Heart right ventricle (tissue), 16 donors: ENCODE measurements at places on chromosomes 2 and 18. TPM values are rescaled to one million over a fixed set of nuclear protein-coding genes. Genes with fewer than 3 reads are reported as not detected.

DNA sequence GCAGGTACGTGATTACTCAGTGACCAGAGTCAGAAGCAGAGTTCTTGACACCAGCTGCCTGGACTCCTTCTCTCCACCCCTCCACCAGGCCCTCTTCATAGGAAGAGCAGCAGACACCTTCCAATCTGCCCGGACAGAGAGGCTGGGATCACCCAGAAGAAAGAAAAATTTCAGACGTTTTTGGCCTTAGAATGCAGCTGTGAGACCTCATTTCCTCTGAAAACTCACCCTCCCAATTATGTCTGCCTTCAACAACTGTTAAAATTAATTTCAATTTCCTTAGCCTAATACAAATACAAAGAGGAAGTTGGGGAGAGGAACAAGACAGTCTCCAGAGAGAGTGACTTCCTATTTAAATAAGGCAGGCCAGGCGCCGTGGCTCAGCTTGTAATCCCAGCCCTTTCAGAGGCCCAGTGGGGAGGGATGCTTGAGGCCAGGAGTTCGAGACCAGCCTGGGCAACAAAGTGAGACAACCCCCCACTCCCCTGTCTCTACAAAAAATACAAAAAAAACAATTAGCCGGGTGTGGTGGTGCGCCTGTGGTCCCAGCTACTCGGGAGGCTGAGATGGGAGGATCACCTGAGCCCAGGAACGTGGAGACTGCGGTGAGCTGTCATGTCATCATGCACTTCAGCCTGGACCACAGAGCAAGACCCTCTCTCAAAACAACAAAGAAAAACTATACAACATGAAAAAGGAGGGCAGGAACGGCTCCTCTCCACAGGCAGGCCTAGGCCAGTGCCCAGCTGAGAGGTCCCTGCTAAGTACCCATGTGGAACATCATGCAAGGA is 1.6 kb downstream of the SLC66A2 start:
- peak; percentile 68 for DNase-seq

DNA sequence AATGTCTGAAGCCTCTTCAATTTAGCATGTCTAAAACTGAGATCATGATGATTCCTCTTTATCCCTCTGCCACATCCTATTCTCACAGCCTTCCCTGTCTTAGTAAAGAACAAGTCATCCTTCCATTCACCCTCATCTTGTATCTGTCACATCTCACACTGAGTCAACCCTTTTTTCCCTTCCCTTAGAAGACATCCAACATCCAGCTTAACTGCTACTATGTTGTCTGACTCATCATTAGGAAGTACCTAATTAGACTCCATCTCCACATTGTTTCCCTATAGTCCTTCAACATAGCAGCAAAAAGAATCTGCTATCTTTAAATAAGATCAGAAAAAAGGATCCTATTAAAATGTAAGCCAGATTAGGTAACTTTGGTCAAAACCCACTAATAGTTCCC is 85.2 kb upstream of the GRB14 start:
- DNase-seq: no peak

DNA sequence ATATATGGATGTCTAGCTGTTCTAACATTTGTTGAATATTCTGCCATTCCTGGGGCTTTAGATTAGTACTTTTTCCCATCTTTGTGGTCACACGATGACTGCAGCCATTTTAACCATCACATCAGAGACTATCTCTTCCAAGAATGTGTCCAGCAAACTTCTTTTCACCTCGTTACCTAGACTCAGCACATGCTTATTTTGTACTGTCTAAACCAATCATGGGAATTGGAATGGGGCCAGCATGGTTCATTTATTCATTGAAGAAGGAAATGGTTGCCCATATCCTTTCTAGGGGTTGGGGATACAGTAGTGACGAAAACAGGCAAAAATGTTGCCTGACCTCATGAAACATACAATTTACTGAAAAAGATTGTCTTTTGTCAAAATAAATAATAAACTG is 2.5 kb upstream of the VRK2 start:
- no peak for DNase-seq

- no peak for DNase-seq
Measured at GRCh38 chr2:216372761-216373291, 543 bp upstream of the MARCHF4 start.

DNA sequence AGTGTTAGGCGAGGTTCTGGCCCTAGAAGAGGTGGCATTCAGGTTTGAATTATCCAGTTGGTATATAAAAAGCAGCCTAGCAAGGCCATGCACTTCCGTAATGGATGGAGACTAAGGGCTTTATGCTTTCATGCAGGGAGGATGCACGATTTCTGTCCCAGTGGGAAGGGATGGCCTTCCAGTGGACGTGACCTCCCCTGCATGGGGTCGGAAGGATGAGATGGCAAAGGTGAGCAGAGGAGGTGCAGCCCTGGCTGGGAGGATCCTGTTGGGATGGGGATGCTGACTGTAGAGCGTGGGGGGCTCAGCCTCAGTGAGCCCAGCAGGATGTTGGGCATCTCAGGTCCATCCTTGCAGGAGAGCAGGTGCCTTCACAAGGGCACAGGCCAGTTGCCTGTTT is 4.8 kb downstream of the ASB18 start:
- no peak for DNase-seq

GRCh38 chr2:10550206-10551001 is 102.3 kb upstream of the ODC1 start:
- DNase-seq: no peak

- DNase-seq: no peak
Measured at GRCh38 chr2:101306410-101306809, 2.1 kb downstream of the RNF149 start.

DNA sequence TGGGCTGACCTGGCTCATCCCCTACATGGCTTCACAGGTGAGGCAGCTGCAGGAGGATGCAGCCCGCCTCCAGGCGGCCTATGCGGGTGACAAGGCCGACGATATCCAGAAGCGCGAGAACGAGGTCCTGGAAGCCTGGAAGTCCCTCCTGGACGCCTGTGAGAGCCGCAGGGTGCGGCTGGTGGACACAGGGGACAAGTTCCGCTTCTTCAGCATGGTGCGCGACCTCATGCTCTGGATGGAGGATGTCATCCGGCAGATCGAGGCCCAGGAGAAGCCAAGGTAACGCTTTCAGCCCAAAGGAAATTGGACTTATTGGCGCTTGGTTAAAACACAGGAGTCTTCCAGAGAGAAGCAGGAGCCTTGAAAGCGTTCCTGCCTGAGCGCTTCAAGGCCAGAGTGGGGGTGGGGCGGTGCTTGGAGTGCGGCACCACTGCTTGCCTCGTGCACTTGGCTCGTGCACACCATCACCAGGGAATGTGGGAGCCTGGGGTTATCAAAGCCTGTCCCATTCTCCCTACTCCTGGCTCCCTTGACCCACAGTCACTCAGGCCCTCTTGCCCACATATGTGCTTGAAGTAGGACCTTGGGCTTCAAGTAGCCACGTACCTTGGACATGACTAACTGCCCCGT is 69.8 kb upstream of the EML6 start:
- DNase-seq: no peak

DNA sequence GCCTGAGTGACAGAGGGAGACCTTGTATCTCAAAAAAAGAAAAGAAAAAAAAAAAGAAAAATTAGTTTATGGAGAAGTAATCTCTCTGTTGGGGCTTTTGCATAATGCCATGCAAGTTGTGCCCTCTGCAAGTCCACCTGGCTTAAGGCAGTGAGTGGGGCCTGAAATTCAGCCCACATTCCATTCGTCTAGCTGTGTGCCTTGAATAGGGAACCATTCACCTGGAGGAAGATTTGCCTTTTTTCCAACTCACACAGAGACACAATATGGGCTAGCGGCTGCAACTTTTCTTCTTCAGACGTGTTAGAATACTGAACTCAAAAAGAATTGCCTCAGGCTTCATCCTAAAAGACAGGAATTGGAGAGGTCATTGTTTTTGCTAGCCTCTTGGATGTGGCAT is 160.0 kb upstream of the STON1 start:
- no peak for DNase-seq

DNA sequence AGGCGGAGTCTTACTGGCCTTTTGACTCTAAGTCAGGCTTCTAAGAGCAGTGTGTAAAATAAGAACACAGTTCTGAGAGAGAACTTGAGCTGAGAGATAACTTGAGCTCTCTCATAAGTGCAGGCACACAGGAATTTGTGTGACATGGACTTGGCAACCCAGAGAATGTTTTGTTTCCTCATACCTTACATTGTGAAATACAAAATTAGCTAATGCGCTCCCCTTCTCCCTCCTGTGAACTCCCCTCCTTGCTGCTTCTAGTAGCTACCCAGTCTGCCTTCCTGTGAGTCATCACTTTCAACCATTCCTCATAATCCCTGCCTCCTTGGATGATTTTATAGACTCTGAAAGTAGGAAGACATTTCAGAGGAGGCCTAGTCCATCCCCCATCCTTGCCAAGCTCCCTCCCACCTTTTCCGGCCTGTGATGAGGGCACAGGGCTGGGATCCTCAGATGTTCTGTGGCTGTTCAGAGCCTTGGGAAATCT is 22.6 kb downstream of the FER1L5 start:
- no peak for DNase-seq

GRCh38 chr2:69073928-69074570 is 61.1 kb downstream of the ANTXR1 start:
- DNase-seq: no peak

- DNase-seq: no peak
Measured at GRCh38 chr2:190572246-190572645, 37.7 kb upstream of the NEMP2 start.

- no peak for DNase-seq
Measured at GRCh38 chr2:161033059-161033660, 127.1 kb upstream of the TANK start.

DNA sequence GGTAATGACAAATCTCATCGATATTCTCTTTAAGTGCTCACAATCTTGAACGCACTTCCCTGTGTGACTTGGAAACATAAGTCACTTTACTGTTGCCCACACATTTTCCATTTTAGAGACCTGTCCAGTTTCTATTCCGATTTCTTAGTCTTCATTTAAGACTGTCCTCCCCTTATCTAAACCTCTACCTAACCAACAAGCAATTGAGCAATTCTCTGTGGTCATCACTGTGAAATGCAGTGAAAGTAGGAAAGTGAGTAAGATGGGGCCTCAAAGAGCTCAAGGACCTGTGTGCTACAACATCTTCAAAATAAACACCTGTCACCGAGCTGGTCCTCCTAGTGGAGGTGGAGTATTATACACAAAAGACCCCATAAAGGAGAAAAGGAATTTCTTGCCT is 184.4 kb downstream of the CNTNAP5 start:
- DNase-seq: no peak

GRCh38 chr18:8337211-8337610 is 272.0 kb upstream of the RAB12 start:
- no peak for DNase-seq

- DNase-seq: no peak
Measured at GRCh38 chr2:12817870-12818269, 101.1 kb downstream of the TRIB2 start.

DNA sequence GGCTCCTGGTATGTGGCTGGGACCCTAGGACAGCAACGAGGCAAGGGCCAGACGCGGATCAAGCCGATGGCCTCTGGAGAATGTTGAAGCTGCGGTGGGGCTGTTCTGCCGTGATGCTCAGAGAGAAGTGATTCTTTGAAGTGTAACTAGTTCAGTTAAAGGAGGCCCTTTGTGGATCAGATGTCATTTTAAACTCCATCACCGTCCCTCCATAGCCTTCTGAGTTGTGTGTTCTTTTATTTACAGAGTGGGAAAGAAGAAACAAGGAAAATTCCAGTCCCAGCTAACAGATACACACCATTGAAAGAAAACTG is 403 bp downstream of the PNO1 start:
- DNase-seq: no peak

- DNase-seq: no peak
Measured at GRCh38 chr2:203802342-203803052, 65.1 kb upstream of the CTLA4 start.

GRCh38 chr2:161008311-161008710 is 151.9 kb upstream of the TANK start:
- no peak for DNase-seq

DNA sequence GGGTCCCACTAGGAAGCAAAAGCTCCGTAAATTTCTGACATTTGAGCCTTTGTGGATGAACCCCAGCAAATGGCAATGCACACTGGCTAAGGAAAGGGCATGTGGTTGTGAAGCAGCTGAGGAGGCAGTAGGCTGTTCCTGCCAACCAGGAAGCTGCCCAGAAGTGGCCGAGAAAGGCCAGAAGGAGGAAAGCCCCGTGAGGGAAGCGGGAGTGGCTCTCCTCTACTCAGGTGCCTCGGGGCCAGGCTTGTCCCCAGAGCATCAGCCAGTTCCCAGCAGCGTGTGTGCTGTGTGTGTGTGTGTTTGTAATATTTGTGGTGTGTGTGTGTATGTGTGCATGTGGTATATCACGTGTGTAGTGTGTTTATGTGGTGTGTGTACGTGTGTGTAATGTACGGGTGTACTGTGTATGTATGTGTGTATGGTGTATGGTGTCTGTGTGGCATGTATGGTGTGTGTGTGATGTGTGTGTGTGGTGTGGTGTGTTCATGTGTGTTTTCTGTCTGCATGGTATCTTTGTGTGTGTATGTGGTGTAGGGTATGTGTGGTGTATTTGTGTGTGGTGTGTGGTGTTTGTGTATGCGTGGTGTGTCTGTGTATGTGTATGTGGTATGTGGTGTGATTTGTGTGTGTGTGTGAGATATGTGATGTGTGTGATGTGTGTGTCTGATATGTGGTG is 90.6 kb downstream of the APOB start:
- DNase-seq: no peak

- DNase-seq: no peak
Measured at GRCh38 chr2:122851972-122852531, 1096.6 kb downstream of the TSN start.

- no peak for DNase-seq
Measured at GRCh38 chr2:197937814-197938213, 133.4 kb downstream of the PLCL1 start.

- no peak for DNase-seq
Measured at GRCh38 chr2:27164960-27165763, 16.4 kb downstream of the TCF23 start.

GRCh38 chr18:25495606-25496005 is 143.6 kb upstream of the ZNF521 start:
- DNase-seq: no peak

- no peak for DNase-seq
Measured at GRCh38 chr18:58438958-58439300, 190.0 kb downstream of the ALPK2 start.

DNA sequence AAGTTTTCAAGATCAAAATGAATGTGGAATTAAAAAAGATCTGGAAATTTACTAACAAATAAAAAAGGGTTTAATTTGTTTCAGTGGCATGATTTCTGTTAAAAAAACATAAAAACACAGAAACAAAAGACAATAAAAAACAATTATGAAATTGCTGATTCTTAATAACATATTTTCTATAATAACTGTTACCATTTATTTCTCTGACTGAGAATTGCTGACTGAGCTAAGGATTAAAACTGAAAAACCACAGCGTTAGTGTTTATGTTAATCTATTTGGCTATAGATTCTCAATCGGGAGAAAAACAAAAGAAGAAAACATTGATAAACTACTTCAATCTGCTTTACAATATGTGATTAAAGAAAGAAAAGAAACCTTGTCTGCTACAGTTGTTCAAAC is 678.6 kb upstream of the ZEB2 start:
- no peak for DNase-seq

CCDC141 gene
- 219 TPM for total RNA-seq

SLC5A7 gene
- total RNA-seq: 0.12 TPM

OXER1 gene
- total RNA-seq: 0.30 TPM

OR6B2 gene
- not detected for total RNA-seq

MOGAT1 gene
- 0.69 TPM for total RNA-seq
